ENCODE measurements at places on chromosomes 3 and 15.

GRCh38 chr3:73716418-73716817 lies 91.7 kb upstream of the PDZRN3 start:
- H3K4me3 ChIP-seq = no peak overlapping the region
- H3K4me1 ChIP-seq = no peaks in the 10 kb centered on the region
- no peak for DNase-seq
- H3K36me3 ChIP-seq = no peaks in the 10 kb centered on the region
- H3K27ac ChIP-seq = no peak overlapping the region

- no peaks in the 10 kb centered on the region for H3K4me1 ChIP-seq
These were observed 17.5 kb downstream of the PLA2G4F start for GRCh38 chr15:42138968-42139386.

- no peaks in the 10 kb centered on the region for H3K4me1 ChIP-seq
- H3K4me3 ChIP-seq = no peak overlapping the region
- no peak overlapping the region for H3K27ac ChIP-seq
- DNase-seq = no peak
- no peaks in the 10 kb centered on the region for H3K36me3 ChIP-seq
- H3K27me3 ChIP-seq = no peaks in the 10 kb centered on the region
These were observed 191.3 kb downstream of the ADAMTSL3 start for GRCh38 chr15:83845230-83845629.

- no peak overlapping the region for H3K4me3 ChIP-seq
- no peak overlapping the region for H3K27ac ChIP-seq
- DNase-seq = no peak
- no peaks in the 10 kb centered on the region for H3K36me3 ChIP-seq
These were observed 722.3 kb upstream of the LMCD1 start for GRCh38 chr3:7779331-7779730.

- DNase-seq = no peak
- H3K27me3 ChIP-seq = no peaks in the 10 kb centered on the region
- H3K27ac ChIP-seq = no peak overlapping the region
These were observed 65.6 kb upstream of the C15orf39 start for GRCh38 chr15:75136118-75136517.

- peaks cover 4% of the 10 kb centered on the region for H3K4me1 ChIP-seq
- no peak overlapping the region for H3K27ac ChIP-seq
- peak overlapping the region; percentile 83 for H3K4me3 ChIP-seq
- no peaks in the 10 kb centered on the region for H3K36me3 ChIP-seq
- no peak for DNase-seq
These were observed 2.5 kb downstream of the KLF13 start for GRCh38 chr15:31328969-31329639.

GRCh38 chr3:188993181-188993580 lies 178.6 kb upstream of the TPRG1 start:
- no peaks in the 10 kb centered on the region for H3K4me1 ChIP-seq
- H3K4me3 ChIP-seq = no peak overlapping the region
- no peaks in the 10 kb centered on the region for H3K36me3 ChIP-seq
- no peak overlapping the region for H3K27ac ChIP-seq

DNA sequence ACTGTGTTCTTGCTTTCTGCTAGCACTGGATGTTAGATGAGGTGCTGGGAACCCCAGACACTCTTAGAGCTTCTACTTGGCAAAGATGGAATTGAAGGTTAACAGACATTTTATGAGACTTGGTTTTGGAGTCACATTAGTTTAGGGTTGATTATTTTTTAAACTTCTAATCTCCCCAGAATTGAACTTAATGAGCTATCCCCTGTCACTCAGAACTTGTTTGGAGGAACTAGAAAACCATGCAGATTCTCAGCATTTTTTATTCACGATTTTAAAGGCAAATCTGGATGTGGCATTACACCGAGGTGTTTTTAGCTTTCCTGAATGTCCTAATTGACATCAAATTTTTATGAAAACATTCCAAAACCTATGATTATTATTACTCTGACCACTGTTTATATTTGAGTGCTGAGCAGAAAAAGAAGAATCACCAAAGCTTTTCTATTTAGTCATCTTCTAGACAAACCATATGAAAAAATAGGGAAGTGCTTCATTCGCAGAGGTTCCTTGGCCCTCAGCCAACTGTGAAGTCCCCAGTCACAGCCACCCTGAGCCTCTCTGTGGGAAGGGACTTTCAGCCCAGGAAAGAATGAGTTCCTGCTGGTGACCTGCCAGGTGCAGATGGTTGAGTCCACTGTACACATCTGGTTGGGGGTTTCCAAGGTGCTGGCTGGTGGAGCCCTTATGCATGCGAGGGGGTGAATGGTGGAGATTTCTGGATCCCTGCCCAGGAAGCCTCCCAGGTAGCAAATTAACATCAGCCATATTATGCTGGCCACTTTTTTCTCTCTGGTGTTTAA lies 196.0 kb upstream of the TOPAZ1 start:
- no peak overlapping the region for H3K27ac ChIP-seq
- no peak overlapping the region for H3K4me3 ChIP-seq
- peaks cover 3% of the 10 kb centered on the region for H3K4me1 ChIP-seq
- no peak for DNase-seq
- no peaks in the 10 kb centered on the region for H3K36me3 ChIP-seq

DNA sequence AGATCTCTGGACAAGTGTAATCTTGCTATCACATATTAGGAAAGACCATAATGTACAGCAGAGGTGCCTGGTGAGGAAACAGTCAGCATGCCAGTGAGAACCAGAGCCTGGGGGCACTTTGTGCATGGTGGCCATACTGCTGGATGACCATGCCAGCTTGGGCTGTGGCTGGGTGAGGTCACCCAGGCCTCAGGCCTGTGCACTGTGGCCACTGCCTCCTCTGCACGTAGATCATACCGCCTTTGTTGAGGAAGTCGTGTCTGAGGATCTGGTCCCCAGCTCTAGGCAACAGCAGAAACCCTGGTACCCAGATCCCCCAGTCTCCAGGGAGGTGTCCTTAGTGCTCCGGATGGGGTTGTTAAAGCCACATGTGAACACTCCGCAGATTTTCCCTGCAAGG lies 38.9 kb downstream of the ZNF710 start:
- no peak overlapping the region for H3K4me3 ChIP-seq
- no peak for DNase-seq
- H3K27me3 ChIP-seq = no peaks in the 10 kb centered on the region
- H3K27ac ChIP-seq = no peak overlapping the region
- peaks cover 40% of the 10 kb centered on the region for H3K4me1 ChIP-seq

DNA sequence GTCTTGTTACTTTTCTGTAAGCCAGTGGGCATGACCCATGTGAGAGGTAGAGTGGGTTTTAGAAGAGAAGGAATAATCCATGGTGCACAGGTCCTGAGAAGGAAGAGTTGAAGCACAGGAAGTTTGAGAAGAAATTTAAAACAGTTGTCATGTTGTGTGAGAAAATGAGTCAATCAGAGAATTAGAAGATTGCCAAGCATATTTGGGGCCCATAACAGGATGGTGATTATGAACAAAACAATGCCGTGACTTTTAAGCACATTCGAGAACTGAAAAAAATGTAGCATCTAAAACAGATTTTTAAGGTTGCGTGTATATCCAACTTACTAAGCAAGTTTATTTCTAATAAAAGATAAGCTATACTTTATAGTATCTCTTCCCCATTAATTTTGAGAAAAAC lies 198.7 kb downstream of the RORA start:
- no peak for DNase-seq
- H3K27me3 ChIP-seq = no peaks in the 10 kb centered on the region
- H3K27ac ChIP-seq = no peak overlapping the region
- H3K36me3 ChIP-seq = no peaks in the 10 kb centered on the region

DNA sequence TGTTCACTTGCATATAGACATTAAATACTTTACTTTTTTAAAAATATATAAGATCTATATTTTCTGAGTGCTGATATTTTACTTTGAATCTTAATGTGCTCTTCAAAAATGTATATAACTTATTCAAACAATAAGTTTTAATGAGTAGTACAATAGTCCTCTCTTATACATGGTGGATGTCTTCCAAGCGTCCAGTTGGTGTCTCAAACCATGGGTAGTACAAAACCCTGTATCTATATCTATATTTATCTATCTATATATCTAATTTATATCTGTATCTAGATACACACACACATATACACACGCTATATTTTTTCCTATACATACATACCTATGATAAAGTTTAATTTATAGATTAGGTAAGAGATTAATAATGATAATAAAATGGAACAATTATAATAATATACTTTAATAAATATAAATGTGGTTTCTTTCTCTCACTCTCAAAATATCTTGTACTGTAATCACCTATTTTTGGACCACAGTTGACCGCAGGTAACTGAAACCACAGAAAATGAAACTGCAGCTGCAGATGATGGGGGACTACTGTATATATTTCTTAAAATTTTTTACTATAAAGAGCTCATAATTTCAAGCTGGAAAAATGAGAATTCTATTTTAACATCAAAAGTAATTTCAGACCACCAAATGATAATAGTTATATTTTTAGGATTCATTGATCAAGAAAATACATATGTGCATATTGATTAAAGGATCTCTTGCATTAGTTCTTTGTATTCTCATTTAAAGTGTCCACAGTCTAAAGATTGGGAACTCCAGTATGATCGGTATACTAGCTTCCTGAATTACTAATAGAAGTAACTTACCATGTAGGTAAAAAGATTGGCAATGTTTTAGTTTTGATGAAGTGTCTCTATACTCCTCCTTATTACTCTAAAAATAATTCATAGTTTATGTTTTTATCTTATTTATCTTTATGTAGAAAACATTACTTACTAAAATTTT lies 215.1 kb upstream of the MLF1 start:
- no peaks in the 10 kb centered on the region for H3K4me1 ChIP-seq
- H3K4me3 ChIP-seq = no peak overlapping the region
- no peak overlapping the region for H3K27ac ChIP-seq
- H3K27me3 ChIP-seq = no peaks in the 10 kb centered on the region
- DNase-seq = no peak

DNA sequence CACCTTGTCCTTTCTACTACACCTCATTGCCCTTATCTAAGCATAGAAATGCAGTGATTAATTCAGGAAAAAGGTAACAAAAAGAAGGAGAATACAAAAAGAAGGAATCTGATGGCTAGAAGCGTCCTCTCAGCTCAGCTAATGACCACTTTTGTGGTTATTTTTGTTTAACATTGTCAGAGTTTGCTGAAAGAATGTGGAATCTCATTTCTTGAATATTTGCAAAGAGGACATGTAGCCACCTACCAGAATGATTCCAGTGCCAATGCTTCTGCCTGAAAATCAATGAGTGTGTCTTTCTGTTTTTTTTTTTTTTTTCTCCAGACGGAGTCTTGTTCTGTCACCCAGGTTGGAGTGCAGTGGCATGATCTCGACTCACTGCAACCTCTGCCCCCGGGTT lies 24.5 kb downstream of the NANOGP8 start:
- no peaks in the 10 kb centered on the region for H3K27me3 ChIP-seq
- peaks cover 3% of the 10 kb centered on the region for H3K4me1 ChIP-seq
- H3K36me3 ChIP-seq = no peaks in the 10 kb centered on the region
- DNase-seq = no peak

- H3K36me3 ChIP-seq = no peaks in the 10 kb centered on the region
- no peak for DNase-seq
- no peak overlapping the region for H3K27ac ChIP-seq
- H3K4me3 ChIP-seq = no peak overlapping the region
- no peaks in the 10 kb centered on the region for H3K4me1 ChIP-seq
- peaks cover 1% of the 10 kb centered on the region for H3K27me3 ChIP-seq
These were observed 680.1 kb downstream of the EPHA3 start for GRCh38 chr3:89787485-89787884.

DNA sequence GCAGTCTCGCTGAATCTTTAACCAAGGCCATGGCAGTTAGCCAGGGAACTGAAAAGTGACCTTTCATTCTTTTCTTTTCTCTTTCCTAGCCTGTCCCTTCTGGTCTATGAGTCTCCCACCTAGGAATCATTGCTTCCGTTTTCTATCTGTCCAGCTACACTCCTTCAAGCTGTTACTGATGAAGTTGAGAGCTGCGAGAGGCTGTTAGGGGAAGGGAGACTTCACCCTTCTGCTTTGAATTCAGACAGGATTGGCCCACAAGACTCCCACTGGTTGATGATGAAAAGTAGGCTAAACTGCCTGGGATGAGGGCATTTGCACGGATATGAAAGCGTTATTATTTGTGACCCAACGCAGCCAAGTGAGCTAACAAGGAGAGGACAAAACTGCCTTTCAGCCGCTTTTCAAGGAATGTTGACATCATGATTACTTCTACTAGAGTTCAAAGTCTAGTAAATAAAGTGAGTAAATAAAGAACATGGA lies 30.2 kb downstream of the EIF4E3 start:
- H3K4me1 ChIP-seq = peaks cover 4% of the 10 kb centered on the region
- H3K4me3 ChIP-seq = no peak overlapping the region
- H3K27me3 ChIP-seq = no peaks in the 10 kb centered on the region
- H3K36me3 ChIP-seq = no peaks in the 10 kb centered on the region
- no peak for DNase-seq
- H3K27ac ChIP-seq = no peak overlapping the region

DNA sequence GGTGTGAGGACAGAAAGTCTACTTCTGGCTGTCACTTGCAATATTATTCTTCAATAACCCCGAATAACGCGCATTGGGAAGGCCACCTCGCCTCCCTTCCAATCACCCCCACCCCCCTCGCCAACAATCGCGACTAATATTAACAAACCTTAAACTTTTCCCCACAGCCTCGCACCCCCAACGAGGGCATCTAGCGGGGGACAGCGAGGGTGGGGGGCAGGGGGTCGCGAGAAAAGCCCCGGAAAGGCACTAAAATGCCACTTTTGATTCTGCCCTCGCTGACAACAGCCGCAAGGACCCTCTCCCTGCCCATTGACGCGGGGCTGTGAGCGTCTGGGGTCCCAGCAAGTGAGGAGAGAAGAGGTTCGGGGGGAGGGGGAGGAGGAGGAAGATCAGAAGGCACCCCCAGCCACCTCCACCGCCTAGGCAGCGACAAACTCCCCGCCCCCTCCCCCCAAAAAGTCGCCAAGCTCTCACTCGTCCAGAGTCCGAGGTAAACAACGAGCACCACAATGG lies 868 bp downstream of the SATB1 start:
- no peak overlapping the region for H3K27ac ChIP-seq
- peaks cover 4% of the 10 kb centered on the region for H3K4me1 ChIP-seq
- no peaks in the 10 kb centered on the region for H3K36me3 ChIP-seq
- peak; percentile 51 for DNase-seq

DNA sequence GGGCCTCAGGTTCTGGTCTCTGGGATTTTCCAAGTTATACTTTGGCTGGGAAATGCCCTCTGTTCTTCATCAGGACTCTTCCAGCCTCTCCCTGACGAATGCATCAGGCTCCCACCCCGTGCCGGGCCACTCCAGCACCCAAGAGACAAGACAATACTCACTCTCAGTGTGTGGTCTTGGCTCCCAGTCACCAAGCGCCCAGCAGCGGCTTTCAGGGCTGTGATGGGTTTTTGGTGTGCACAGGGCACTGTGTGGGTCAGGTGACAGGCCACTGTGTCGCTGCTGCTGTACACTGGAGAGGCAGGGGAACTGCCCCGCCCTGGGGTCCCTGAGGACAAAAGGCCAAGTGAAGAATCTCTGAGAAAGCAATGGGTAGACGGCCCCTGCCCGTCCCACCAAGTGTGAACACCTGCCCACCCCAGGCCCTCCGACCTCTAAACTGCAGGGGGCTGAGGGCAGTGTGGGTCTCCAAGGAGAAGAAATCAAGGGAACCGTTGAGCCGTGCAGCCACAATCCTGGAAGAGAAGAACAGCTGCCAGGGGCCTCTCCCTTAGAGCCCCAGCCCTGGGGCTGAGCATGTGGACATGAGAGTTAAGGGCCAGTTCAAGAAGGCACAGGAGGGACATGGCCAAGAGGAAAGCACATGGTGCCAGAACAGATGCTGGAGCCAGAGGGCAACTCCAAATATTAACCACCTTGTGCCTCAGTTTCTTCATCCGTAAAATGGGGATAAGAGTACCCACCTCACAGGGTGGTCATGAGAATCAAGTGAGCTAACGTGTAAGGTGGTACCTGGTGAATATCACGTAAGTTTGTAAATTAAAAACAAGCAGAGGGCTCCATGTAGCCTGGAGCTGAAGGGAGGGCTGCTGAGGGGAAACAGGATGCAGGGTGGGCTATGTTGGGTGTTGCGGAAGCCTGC lies 34.1 kb downstream of the PTPN23 start:
- no peaks in the 10 kb centered on the region for H3K27me3 ChIP-seq
- H3K36me3 ChIP-seq = peaks cover 32% of the 10 kb centered on the region

Data from H1 (cell line).